ENCODE measurements at places on chromosomes 2 and 18.
A peak's percentile ranks its signal among the peaks of the same experiment; 100 is the strongest.

- no peak for DNase-seq
Measured at GRCh38 chr2:120463527-120463926, 117.6 kb downstream of the INHBB start.

DNA sequence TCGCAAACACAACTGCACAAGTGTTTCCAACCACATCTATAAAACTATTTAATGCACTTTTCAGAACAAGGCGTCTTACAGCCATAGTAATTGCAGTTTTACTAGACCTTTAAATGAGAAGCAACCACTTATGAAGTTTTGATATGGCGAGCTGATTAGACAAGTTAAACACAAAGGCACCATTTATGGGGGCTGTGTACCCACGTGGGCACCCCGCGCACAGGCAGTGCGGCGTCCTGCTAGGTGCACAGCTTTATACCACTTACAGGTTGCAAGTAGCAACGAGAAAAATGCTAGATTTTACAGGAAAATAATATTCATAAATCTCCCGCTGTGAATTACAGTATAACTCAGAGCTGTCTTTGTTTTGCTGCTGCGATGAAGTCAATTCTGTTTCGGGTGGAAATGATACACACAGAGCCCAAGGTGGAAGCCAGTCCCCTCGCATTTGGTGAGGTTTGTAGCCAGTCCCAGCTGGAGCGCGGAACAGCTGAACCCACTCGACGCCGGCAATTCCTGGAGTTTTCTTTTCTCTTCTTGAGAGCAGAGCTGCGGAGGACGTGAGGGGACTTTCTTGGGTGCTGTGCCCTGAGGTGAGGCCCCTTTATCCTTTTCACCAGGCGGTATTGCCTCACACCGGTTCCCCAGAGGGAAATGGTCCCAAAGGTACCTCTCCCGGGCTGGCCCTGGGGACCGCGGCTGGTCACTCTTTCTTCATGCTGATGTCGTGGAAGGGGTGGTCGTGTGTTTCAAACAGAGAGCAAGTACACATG, 76.7 kb downstream of the PTGR3 start:
- no peak for DNase-seq

GRCh38 chr2:211387734-211388133, 831.3 kb downstream of the CPS1 start:
- no peak for DNase-seq

DNA sequence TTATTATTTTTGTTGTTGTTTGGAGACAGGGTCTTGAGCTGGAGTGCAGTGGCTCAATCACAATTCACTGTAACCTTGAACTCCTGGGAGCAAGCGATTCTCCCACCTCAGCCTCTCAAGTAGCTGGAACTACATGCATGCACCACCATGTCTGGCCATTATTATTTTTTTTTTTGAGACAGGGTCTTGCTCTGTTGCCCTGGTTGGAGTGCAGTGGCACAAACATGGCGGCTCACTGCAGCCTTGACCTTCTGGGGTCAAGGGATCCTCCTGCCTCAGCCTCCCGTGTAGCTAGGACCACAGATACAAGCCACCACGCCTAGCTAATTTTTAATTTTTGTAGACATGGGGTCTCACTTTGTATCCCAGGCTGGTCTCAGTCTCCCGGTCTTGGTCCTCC, 20.0 kb upstream of the XPO1 start:
- no peak for DNase-seq

DNA sequence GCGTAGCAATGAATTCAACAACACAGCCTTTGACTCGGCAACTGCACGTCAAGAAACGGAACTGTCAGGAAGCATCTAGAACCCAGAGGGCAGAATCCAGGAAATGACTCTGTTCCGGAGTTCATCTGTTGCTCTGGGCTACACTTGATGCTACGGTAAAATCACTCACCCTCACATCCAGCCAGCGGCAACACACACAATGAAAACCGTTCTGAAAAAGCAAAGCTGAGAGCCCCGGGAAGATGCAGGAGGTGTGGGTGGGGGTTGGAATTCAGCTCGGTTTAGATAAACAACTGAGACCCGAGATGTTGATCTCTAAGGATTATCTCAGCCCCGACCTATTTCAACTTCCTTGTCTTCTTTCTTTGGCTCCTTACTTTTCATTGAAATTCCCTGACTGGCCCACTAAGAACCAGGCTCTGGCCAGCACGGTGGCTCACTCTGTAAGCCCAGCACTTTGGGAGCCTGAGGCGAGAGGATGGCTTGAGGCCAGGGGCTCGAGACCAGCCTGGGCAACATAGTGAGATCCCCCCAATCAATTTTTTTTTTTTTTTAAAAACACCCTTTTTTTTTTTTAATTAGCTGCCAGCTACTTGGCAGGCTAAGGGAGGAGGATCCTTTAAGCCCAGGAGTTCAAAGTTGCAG, 13.3 kb upstream of the RAB17 start:
- DNase-seq: peak; percentile 10

- no peak for DNase-seq
Measured at GRCh38 chr2:104092886-104093285, 761.0 kb upstream of the POU3F3 start.

- no peak for DNase-seq
Measured at GRCh38 chr2:108575132-108575966, 41.1 kb downstream of the LIMS1 start.

DNA sequence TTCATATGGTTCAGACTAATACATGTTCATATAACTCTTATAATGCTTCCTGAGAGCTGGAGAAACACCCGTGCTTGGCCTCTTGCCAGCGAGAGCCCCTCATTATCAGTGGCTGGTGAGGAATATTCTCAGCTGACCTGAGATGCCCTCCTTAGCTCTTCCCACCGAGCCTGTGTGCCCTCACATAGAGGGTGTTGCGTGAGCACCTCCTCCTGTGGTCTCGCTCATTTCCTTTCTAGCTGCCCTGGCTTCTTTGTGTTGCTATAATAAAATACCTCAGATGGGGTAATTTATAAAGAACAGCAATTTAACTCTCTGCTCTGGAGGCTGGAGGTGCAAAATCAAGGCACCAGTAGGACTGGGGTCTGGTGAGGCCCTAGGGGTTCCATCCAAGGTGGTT, 80.5 kb upstream of the ALKAL2 start:
- DNase-seq: no peak

GRCh38 chr2:143903172-143903856, 616.6 kb downstream of the ZEB2 start:
- DNase-seq: no peak

GRCh38 chr2:197548582-197548981, 32.7 kb downstream of the MOB4 start:
- DNase-seq: no peak

GRCh38 chr2:221715523-221716247, 143.6 kb upstream of the EPHA4 start:
- no peak for DNase-seq

- DNase-seq: no peak
Measured at GRCh38 chr18:79250301-79250981, 145.3 kb upstream of the NFATC1 start.

- no peak for DNase-seq
Measured at GRCh38 chr2:86302320-86302719, 35.1 kb downstream of the REEP1 start.

DNA sequence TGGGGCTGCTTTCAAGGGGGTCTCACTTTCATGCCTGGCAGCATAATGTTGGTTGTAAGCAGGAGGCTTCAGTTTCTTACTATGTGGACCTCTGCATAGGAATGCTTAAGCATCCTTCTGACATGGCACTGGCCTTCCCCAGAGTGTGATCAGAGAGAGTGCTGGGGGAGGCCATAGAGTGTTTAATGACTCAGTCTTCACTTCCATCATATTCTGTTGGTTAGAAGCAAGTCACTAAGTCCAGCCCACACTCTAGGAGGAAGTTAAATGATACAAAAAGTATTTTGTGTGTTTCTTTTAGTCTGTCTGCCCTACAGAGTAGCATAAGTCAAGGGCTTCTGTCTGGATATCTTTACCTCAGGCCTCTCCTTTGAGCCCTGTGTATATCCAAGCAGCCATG, 64.9 kb downstream of the GALNT1 start:
- no peak for DNase-seq

- no peak for DNase-seq
Measured at GRCh38 chr18:46148810-46149209, 44.6 kb downstream of the HAUS1 start.

GRCh38 chr2:219176818-219177551, at the start of gene CNPPD1:
Gene CNPPD1 (minus strand): TSS chr2:219176925. CDS start chr2:219176828, 97 bp downstream.
- DNase-seq: peak; percentile 88

GRCh38 chr2:30867385-30867784, 60.1 kb upstream of the CAPN13 start:
- DNase-seq: no peak

- no peak for DNase-seq
Measured at GRCh38 chr2:9548506-9548905, 7.1 kb downstream of the ADAM17 start.

DNA sequence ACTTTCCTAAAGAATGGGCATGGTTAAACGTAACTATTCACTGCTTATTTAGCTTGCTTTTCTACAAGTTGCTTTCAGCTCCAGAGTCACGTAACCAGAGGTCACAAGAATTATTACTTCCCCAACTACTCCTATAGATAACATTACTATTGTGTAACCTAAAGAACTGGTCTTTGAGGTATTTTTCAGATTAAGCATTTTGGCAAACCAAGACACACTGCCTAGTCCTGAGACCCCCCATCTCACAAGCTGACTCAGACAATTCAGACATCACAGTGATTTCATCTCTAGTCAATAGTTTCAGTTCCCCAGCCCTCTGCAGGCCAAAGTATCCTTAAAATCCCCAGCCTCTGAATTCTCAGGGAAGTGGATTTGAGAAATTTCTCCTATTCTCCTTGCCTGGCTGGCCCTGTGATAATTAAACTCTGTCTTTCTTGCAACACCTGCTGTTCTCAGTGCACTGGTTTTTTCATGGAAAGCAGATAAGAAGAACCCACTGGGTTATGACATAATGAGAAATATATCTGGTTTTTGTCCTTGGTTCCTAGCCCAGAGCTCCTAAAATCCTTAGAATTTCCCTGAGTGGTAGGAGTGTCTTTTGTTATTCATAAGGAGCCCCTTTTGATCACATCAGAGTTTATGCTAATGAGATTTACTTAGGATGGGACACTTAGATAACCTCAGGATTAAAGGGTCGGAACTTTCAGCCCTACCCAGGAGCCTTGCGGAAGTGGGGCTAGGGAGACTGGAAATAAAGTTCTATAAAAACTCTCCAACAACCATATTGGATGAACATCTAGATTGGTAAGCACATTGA, 1310.8 kb upstream of the CHAC2 start:
- DNase-seq: no peak

- no peak for DNase-seq
Measured at GRCh38 chr2:74142340-74142739, 5.4 kb downstream of the BOLA3 start.

- no peak for DNase-seq
Measured at GRCh38 chr2:66684289-66684688, 249.4 kb downstream of the MEIS1 start.

- DNase-seq: no peak
Measured at GRCh38 chr2:15790326-15790725, 150.0 kb upstream of the MYCN start.

DNA sequence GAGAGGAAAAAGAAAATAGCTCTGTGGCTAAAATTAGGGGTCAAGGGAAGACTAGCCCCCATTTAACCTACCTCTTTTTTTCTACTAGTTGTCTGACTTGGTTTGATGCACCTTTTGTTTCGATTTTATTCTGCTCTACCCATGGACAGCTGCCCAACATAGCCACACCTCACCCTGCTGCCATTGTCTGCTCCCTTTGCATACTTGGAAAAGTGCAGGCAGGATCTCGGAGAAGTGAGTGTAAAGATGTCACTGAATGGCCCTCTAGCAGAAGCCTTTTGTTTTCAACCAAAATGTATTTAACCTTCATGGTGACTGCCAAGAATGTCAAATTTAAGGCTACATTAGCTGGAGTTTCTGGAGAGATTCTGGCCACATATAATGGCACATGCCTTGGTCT, 62.9 kb downstream of the SETBP1 start:
- no peak for DNase-seq

DNA sequence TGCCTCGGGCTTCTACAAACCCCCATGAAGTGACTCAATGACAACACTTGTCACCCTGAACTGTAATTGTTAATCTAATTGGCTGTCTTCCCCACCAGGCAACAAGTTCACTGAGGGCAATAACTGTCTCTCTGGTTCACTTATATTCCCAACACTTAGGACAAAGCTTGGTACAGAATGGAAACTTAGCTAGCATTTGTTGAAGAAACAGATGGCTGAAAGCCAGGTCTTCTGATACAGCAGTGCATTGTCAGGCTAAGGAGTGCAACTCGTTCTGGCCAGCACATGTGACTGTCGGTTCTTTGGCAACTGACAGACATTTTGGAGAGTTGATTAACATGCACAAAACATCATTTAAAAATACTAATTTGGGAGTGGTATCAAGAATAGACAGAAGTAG, 14.6 kb upstream of the DNAJC27 start:
- DNase-seq: no peak

GRCh38 chr18:56210520-56210919, 427.9 kb downstream of the TXNL1 start:
- DNase-seq: no peak

GRCh38 chr2:195364015-195364965, 292.7 kb upstream of the SLC39A10 start:
- no peak for DNase-seq

DNA sequence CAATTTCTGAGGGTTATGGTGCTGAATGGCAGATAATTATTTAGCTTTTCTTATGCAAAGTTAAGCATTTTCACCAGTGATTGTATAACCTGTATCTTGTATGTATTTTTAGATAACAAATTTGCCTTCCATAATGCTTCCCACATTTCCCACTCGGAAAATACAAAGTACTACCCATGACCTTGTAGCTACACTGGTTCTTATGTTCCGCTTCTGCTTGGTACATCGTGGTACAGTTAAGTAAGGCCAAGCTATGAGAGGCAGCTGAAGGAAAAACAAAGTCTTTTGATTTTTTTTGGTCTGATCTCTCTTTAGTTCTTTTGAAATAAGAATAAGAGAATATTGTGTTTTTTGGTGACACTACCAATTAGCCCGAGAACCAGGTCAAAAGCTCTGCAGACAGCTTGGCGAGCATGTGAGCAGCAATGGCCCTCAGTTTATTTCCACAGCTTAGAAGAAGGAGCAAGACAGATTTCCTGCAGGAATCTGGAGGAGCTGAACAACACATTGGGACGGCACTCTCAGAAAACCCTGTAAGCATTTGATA, 26.8 kb downstream of the SH3YL1 start:
- no peak for DNase-seq

DNA sequence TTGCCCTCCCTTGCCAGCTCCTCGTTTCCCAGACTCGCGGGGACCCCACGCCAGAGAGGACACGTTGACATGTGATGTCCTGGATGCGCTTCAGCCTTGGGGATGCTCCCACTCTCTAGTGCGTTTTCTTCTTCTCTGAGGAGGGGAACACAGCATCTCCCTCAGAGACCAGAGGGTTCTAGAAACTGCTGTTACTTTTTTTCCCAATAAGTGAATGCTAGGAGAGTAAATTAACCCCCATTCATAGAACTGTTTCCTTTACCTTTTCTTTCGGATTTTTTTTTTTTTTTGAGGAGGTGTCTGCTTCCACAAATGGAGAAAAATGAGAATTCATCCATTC, 370 bp upstream of the EFEMP1 start:
- no peak for DNase-seq

GRCh38 chr2:239375278-239376061, 25.4 kb downstream of the HDAC4 start:
- DNase-seq: no peak

- no peak for DNase-seq
Measured at GRCh38 chr2:46530639-46531038, 51.3 kb downstream of the TMEM247 start.
